ENCODE measurements at places on chromosomes 12 and 14.

DNA sequence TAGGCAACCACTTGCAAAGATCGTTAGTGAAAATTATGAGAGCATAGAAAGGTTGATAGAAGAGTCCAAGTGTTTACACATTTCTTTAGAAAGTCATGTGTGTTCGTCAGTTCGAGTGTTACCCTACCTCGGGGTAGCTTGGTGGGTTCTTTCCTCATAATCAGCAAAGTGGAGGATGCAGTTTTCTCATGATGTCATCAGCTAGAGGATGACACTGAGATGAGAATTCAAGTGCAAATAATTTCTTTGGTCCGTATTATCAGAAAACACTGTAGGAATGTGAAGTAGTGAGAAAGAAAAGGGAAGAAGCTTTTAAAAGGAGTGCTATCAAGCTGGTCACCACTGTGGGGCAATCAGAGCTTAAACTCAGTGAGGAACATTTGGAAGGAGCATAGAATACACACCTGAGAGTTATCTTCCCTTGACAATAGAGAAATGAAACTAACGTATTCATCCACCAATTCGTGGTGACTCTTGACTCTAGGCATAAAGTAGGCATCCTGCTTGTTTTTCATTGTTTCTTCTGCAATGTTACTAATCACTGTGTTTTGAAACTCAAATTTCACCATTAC lies 1340.9 kb upstream of the TMEM132C start:
- no peak for DNase-seq

DNA sequence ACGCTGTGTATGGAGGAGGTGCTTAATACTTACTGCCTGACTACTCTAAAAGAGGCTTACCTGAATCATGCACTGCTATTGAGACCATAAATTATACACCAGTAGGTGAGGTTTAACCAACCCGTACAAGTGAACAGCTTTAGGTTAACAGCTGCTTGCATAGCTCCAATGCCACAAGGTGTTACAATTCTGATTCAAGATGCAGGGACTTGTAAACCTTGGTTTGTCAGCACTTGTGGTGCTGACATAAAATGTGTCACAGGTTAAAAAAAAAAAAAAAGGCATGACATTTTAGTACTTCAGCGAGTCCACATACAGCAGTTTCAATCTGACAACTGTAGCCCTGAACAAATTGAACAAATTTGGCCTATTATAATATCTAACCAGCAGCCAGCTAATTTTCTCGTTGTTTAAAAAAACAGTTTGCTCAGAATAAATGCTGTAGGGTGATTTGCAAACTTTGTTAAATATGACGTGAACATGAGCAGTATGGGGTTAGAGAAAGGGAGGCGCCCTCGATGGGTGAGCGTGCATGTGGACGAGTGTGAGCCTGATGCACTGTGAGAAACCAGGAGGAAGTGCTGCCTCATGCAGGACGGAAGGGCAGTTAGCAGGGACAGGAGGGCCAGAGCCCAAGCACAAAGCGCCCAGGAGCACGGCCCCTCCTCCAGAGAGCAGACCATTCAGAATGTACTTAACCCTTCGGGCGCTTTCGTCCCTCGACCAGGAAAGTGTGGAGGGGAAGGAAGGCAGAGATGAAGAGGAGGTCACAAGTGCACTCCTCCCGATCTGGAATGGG lies 44.7 kb downstream of the TCHP start:
- DNase-seq: no peak

DNA sequence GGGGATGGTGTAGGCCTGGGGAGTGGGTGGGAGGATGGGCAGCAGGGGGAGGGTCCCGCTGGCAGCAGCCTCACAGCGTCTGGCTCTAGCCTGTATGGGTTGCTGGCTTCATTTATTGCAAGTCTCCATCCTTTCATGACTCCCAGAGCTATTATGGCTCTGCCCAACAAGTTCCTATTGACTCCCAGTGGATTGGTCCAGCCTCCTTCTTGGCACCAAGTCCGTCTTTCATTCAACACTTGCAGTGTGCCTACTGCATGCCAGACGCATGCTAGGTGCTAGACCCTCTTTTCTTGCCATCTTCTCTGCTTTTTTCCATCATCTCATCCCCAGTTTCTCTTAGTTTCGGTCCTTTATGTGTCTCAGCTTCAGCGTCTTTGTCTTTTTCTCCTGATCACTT lies 1.1 kb downstream of the PSMB11 start:
- DNase-seq: no peak

DNA sequence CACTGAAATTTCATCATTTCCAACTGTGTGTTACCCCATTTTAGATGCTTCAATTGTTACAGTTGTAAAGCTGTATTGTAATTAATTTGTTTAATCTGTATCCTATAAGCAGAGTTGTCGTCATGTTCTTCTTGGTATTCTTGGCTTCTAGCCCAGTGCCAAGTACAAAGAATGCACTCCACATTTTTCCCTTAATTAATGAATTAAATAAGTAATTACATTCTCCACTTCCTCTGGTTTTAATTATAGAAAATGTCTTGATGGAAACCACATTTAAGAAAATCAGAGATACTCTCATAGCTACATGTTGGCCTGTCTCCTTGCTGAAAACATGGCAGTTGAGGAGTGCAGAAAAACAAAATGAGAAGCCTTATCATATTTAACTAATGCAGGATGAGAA lies 746 bp downstream of the DNAI7 start:
- DNase-seq: no peak

DNA sequence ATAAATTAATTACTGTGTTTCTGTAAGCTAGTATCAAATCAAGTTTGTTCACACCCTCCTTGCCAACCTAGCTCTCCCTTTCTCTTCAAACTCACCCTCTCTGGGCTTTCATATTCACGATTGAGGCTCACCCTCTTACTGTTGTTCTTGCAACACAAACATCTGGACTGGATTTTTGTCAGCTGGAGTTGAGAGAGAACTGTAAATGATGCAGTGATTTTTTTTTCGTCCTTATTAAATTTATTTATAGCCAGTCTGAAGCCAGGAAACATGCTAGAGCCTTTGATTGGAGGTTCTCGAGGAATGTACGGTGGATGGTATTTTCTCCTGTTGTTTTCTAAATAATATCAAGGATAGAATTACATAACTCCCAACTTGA lies 485.1 kb downstream of the ZFP36L1 start:
- DNase-seq: no peak

DNA sequence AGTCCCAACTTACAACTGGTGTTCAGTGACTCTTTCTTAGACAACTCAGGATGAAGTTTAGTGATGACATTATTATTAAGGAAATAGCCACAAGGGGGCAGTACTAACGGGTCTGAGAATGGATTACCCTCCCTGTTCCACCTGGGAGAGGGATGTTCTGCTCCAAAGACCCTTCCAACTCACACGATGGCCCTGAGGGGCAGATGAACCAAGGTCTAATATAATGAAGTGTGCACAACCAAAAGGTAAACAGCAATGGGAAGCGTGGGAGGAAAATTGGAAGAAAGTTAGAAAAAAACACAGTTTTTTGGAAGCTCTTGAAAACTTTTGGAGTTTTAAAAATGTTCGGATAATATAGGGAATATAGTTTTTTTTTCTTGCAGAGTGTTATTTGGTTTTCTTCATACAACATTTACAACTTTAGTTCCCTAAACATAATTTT lies 24.0 kb downstream of the FGF6 start:
- DNase-seq: peak; percentile 33

DNA sequence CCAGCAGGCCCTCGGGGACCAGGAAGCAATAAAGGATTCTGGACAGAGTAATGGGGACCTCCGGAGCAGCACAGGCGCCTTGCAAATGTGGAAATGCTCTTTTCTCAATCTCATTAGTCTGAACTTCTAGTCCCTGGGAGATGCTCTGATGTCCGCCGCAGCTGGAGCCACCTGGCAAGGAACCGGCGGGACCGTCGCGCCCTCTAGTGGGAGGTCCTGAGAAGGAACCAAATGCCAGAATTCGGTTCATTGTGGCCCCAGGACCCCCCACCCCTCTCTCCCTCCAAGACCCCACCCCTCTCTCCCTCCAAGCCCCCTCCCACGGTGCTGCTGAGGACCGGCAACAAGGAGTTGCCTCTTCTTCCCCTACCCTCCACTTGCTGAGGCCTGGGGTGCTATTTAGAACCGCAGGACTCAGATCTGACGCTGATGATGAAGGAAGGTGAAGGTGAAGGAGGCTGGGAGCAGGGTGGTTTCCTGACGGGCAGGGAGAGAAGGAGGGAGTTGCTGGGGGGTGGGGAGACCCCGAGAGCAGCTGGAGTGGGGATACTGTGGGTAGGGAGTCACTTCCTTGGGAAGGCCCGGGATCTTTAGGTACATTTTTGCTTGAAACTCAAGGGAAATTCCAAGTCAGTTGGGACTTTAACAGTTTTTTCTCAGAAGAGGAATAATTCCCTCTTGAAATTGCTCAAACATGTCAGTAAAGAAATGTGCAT lies 42.5 kb downstream of the SMIM41 start:
- DNase-seq: peak; percentile 68

DNA sequence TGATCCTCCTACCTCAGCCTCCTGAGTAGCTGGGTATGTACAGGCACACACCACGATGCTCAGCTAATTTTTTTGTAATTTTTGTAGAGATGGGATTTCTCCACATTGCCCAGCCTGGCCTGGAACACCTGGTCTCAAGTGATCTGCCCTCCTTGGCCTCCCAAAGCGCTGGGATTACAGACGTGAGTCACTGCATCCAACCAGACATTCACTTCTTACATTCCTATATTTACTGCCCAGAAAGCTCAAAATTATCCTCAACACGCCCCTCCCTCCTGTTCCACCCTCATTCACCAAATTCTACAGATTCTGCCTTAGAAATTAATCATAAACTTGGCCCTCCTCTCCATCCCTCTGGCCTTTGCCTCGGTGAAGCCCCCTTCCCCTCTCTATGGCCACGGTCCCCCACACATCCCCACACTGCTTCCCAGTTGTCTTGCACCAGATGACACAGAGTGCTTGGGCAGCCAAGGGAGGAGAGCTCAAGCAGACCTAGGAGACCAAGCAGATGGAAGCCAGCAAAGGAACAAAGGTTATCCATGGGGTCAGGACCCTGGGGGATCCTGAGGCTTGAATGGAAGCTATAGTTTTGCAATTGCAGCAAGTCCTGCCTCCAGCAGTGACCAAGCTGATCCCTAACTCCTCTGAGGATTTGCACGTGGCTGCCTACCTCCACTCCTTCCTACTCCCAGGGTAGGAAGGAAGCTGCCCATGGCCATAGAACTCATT lies 213.2 kb upstream of the FOXN3 start:
- no peak for DNase-seq

DNA sequence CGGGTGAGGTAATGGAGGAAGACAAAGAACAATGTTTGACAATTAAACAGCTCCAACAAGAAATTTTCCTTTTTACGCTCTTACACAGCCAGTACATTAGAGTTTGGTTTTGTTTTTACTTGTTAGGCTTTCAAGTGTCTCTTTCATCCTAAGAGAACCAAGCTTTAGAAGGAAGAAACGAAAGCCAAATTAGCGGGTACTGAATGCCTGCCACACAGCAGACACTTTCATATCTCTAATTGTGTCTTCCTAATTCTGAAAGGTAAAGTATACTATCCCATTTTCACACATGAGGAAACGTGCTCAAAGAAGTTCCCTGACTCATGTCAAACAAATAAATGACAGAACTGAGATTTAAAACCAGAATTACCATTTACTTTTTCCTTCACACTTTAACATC lies 65.0 kb downstream of the CDK17 start:
- no peak for DNase-seq

GRCh38 chr12:17030338-17030737 lies 424.4 kb upstream of the LMO3 start:
- no peak for DNase-seq

DNA sequence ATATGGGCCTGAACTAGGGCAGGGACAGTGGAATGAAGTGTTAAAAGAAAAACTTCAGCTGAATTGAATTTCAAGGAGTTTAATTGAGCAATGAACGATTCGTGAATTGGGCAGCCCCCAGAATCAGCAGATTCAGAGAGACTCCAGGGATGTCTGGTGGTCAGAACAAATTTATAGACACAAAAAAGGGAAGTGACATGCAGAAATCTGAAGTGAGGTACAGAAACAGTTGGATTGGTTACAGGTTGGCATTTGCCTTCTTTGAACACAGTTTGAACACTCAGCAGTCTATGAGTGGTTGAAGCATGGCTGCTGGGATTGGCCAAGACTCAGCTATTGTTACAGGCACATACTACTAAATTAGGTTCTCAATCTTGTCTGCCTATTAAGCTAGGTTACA lies 9.7 kb upstream of the TBPL2 start:
- DNase-seq: peak; percentile 39

DNA sequence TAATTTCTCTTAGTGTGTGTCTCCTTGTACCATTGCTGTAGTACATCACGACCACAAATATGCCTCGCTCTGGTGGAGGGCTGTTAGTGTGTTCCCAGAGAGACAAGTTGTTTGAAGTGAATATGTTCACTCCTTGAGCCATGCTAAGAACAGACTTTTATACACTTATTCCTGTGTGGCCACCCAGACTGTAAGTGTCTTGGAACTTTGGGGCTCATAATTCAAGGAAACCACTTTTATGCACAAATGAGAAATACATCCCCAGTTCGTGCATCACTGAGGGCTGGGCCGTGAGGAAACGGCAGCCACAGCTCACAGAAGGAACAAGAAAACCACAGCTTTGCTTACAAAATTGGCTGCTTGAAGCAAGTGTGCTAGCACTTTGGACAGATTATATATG lies 362.2 kb upstream of the DDHD1 start:
- DNase-seq: peak; percentile 51

GRCh38 chr14:67188326-67188725 lies 914 bp upstream of the GARIN2 start:
- no peak for DNase-seq

DNA sequence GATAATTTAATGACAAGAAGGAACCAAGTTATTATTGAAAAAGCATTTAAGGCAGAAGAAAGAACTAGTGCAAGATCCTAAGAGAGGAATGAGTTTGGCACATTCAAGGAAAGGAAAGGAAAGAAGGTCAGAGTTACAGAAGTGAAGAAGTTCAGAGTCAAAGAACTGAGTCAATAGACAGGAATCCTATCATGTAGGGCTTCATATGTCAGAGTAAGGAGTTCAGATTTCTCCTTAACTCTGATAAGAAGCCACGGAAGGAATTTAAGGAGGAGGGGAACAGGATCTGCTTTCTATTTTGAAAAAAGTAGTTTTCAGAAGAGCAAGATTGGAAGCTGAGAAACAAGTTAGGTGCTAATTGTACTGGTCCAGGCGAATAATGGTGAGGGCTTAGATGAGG lies 223.1 kb upstream of the FOXN3 start:
- no peak for DNase-seq

GRCh38 chr12:3272958-3273357 lies 195.8 kb downstream of the TSPAN9 start:
- no peak for DNase-seq

- no peak for DNase-seq
These were observed 18.7 kb downstream of the ZFYVE21 start for GRCh38 chr14:103734081-103734888.

DNA sequence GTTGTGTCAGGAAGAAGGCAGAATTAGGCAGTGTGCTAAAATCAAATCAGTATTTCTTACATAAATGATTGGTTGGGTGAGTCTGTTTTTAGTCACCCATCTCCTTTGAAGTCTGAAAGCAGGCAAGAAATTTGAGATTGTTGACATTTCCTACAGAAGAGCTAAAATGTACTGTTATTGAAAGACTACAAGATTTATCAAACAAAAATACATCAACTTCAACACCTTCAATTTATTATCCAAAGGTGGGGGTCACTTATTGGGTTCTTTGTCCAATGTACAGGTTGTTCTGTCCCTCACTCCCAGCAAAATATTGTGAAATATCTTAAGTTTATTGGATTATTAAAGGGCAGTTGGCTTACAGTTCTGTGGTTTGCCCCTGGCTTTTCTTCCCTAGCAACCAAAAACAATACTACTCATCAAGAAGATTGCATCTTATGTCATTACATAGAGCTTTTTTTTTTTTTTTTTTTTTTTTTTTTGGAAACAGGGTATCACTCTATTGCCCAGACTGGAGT lies 20.6 kb upstream of the PKP2 start:
- peak; percentile 41 for DNase-seq
